ENCODE measurements at places on chromosomes 2 and 18. TPM values are rescaled to one million over a fixed set of nuclear protein-coding genes. Genes with fewer than 3 reads are reported as not detected.

Gene LOXHD1
- not detected for polyA plus RNA-seq

Gene ACVR1C
- polyA plus RNA-seq = 0.06 TPM

Gene ZNF521
- polyA plus RNA-seq = not detected

DNA sequence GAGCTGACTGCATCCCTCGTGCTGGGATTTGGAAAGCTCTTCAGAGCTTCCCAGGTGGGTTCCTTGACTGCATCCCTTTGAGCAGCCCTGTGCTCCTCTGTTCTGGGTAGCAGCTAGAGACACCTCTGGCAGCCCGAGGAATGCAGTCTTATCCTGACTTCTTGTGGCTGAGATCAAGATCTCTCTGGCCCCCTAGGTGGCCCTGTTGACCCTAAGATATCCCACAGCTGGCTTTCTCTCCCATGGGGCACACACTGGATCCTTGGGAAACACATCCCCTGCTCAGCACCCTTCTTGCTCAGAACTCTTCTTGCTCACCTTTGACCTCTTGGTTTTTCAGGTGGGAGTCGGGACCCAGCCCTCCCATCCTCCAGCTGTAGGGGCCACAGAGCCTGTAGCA is 237.2 kb downstream of the TSN start:
- no peak overlapping the region for H3K27ac ChIP-seq
- no peak for DNase-seq
- no peaks in the 10 kb centered on the region for H3K4me1 ChIP-seq
- no peaks in the 10 kb centered on the region for H3K27me3 ChIP-seq
- H3K4me3 ChIP-seq = no peak overlapping the region

DNA sequence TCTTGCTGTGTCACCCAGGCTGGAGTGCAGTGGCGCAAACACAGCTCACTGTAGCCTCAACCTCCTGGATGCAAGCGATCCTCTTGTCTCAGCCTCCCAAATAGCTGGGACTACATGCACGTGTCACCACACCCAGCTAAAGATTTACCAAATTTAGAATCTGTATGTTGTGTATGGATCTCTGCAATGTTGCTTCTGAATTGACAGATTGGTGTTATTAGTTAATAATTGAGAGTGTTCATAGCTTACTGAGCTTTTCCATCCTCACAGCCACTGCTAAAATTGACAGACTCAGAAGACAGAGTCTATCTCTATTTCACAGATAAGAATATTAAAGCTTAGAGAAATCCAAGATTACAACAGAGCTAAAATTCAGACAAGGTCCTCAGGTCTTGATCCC is 4.3 kb upstream of the NBAS start:
- no peak for DNase-seq
- H3K27me3 ChIP-seq = no peaks in the 10 kb centered on the region
- H3K4me3 ChIP-seq = no peak overlapping the region
- peaks cover 2% of the 10 kb centered on the region for H3K4me1 ChIP-seq
- H3K27ac ChIP-seq = no peak overlapping the region
- no peaks in the 10 kb centered on the region for H3K36me3 ChIP-seq

DNA sequence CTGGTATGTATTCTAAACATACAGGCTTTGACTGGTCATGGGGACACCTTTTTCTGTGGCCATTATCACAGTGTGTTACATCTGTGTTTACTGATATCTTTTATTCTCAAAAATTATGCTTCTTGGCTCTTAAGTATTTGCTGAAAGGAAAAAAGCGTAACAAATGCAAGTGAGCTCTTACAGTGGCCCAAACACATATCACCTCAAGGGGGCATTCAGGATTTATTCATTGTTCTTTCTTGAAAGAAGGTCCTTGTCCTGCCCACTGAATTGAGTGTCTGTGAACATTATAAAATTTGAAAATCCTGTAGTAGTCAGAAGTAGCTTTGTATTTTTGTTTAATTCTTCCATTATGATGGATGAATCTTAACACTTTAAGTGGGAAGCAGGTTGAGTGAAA is 454.5 kb downstream of the XIRP2 start:
- H3K36me3 ChIP-seq = no peaks in the 10 kb centered on the region
- no peak for DNase-seq
- H3K27me3 ChIP-seq = no peaks in the 10 kb centered on the region
- H3K4me3 ChIP-seq = no peak overlapping the region
- no peak overlapping the region for H3K27ac ChIP-seq

DNA sequence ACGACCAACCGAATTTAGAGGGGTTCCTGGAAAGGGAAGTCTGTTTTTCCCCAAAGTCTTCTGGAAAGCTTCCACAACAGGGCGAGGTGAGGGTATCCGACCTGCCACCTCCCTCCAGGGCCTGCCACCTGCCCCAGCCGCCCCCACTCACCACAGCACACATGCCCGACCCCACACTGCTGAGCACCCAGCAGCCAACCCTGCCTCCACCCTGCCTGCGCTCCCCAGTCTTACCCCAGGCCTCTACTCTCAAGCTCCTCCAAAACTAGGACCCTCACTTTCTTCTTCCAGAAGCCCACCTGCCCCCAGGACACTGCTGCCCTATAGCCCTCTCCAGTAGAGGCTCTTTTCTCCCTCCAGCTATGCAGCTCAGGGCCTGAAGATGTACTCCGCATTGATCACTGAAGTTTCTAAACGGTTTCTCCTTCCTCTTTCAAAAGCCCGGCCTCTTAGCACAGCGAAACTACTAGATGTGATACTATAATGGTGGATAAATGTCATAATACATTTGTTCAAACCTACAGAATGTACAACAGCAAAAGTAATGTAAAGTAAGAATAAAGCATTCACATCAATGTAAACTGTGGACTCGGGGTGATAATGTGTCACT is 128.8 kb upstream of the SLC1A4 start:
- H3K27ac ChIP-seq = peak overlapping the region; percentile 93
- H3K27me3 ChIP-seq = no peaks in the 10 kb centered on the region
- DNase-seq = peak; percentile 76

DNA sequence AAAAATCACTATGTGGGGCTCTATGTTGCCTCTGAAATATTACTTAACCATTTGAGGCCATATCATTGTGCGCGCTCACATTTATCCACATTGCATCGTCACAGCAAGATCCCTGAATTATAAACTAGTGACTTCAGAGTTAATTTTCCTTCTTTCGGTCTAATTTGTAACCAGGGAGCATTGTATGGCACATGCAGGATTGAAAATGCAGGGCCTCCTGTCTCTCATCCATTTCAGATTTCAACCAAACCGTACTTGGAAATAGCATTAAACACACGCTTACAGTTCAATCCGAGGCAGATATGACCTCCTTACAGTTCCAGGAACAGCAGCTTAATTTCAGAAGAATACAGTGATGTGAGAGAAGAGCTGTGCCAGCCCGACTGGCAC is 532 bp downstream of the MYOM1 start:
- H3K4me1 ChIP-seq = no peaks in the 10 kb centered on the region
- H3K27me3 ChIP-seq = no peaks in the 10 kb centered on the region
- H3K4me3 ChIP-seq = no peak overlapping the region
- DNase-seq = no peak
- H3K27ac ChIP-seq = no peak overlapping the region

- H3K36me3 ChIP-seq = no peaks in the 10 kb centered on the region
- H3K4me3 ChIP-seq = no peak overlapping the region
- no peak for DNase-seq
- H3K4me1 ChIP-seq = no peaks in the 10 kb centered on the region
These were observed 688.4 kb downstream of the ADCYAP1 start for GRCh38 chr18:1593091-1593490.

DNA sequence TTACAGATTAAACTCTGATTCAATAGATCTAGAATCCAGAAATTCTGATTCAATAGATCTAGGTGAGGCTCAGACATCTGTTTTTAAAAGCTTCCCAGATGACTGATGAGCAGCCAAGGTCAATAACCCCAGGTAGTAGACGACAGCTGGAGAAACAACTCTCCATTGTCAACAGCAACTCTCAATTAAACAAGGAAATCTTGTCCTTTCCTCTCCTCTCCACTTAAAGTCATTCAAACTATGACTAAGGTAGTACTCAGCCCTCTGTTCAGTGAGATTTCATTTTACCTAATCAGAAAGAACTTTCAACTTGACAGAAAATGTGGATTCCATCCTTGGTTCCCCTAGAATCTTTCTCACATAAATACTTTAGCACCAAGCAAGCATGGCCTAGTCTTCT is 94.6 kb upstream of the SCG2 start:
- no peak for DNase-seq
- H3K4me1 ChIP-seq = no peaks in the 10 kb centered on the region
- no peaks in the 10 kb centered on the region for H3K36me3 ChIP-seq

DNA sequence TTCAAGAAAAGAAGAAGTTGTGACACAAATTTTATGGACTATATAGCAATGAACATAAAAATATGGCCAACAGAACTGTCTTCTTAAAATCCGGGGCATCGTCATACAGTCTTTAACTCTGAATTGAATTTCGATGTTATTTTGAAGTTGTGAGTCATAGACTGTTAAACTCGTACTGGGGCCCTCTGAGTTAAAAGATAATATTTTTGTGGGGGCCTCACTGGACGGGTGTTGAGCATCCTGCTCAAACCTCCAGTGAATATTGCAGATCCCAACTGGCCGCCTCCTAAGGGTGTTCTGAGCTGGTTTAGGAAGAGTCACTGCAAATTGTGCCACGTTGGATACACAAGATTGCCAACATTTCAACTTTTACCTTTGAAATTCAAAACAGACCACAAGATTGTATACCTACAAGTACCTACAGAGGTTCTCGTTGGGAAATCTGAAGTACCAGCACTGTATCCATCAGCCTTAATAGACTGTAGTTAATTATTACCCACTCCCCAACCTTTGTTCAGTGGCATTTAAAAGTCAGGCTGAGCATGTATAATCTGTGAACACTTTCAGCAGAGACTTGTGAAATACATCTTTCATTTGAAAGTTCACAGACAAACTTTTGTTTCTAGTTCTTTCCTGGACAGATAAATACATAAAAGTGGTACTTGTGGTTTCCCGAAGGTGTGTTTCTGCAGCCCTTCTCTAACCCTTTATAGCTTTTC is 27.8 kb downstream of the KLHL23 start:
- DNase-seq = no peak
- no peak overlapping the region for H3K4me3 ChIP-seq
- H3K27me3 ChIP-seq = no peaks in the 10 kb centered on the region
- no peak overlapping the region for H3K27ac ChIP-seq

DNA sequence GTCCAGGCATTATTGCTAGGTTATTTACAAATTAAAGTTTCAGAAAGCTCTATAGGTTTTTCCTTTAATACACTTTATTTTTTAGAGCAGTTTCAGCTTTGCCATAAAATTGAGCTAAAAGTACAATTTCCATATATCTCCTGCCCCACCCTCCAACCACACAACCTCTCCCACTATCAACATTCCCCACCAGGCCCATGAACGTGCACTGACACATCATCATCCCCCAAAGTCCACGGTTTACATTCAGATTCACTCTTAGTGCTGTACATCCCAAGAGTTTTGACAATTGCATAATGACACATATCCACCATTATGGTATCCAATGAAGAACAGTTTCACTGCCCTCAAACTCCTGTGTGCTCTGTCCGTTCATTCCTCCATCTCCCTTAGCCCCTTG is 139.4 kb downstream of the NBAS start:
- peaks cover 19% of the 10 kb centered on the region for H3K36me3 ChIP-seq
- no peak for DNase-seq
- H3K4me3 ChIP-seq = no peak overlapping the region
- no peaks in the 10 kb centered on the region for H3K27me3 ChIP-seq
- H3K27ac ChIP-seq = no peak overlapping the region
- no peaks in the 10 kb centered on the region for H3K4me1 ChIP-seq

GRCh38 chr2:32416519-32416918 is 59.7 kb downstream of the BIRC6 start:
- no peaks in the 10 kb centered on the region for H3K4me1 ChIP-seq
- DNase-seq = no peak
- H3K36me3 ChIP-seq = peaks cover 6% of the 10 kb centered on the region
- no peaks in the 10 kb centered on the region for H3K27me3 ChIP-seq

DNA sequence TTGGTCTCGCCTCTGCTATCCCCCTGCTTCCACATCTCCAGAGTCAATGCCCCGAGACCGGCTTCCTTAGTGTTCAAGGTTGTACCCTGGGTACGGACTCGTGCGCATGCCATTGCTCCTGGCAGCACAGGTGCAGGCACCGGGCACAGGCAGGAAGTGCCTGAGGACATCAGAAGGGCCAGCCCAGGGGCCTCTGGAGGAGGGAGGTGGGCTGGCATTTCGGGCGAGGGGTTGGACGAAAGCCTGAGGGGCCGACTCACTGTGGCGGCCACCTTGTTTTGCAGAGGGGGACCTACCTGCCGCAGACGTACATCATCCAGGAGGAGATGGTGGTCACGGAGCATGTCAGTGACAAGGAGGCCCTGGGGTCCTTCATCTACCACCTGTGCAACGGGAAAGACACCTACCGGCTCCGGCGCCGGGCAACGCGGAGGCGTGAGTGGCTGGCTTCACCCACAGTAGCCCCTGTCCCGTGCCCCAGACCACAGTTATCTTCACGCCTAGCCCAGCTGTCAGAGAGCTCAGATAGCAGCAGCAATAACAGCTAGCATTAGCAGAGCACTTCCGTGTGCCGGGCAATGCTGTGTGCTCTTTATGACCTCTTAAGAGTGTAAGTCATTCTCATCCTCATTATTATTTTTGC is 12.5 kb downstream of the ITM2C start:
- peak overlapping the region; percentile 83 for H3K27ac ChIP-seq
- H3K4me1 ChIP-seq = peaks cover 70% of the 10 kb centered on the region
- no peak for DNase-seq

DNA sequence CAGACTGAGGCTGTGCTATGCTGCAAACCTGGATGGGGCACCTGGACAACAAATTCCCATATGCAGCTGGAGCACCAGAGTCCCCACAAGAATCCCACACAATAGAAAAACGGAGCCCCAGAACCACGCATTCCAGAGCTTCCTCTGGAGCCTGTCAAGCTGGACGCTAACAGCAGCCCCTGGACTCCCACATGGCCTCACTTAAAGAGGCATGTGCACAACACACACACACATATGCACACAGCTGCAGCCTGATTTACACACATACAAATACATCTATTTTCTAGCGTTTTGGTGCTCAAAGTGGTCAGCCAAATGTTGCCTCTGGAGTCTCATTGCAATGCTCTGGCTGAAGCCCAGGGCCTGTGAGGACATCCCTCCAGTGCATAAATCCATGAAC is 632.7 kb upstream of the ID2 start:
- H3K4me1 ChIP-seq = no peaks in the 10 kb centered on the region
- no peak overlapping the region for H3K27ac ChIP-seq
- no peak overlapping the region for H3K4me3 ChIP-seq
- no peak for DNase-seq
- no peaks in the 10 kb centered on the region for H3K36me3 ChIP-seq

DNA sequence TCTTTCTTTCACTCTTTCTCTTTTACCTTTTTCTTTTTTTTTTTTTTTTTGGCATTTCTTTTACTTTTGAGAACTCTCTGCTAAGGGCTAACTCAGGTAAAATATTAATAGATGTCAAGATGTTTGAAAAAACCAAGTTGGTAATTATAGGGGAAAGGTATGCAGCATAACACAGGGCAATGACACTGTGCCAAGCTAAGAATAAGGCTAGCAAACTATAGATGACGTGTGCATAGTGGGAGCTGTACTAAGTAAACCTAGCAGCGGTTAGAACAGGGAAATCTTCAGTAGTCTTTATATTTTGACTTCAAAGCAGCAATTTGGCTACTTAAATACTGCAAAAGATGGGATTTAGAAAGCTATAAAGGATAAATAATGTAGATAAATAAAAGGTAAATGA is 415.4 kb upstream of the RGPD4 start:
- no peak overlapping the region for H3K27ac ChIP-seq
- H3K27me3 ChIP-seq = no peaks in the 10 kb centered on the region
- no peaks in the 10 kb centered on the region for H3K4me1 ChIP-seq
- H3K4me3 ChIP-seq = no peak overlapping the region
- H3K36me3 ChIP-seq = no peaks in the 10 kb centered on the region
- no peak for DNase-seq

All from B cell (primary cell).